ENCODE measurements at places on chromosomes 16 and 17.
A peak's percentile ranks its signal among the peaks of the same experiment; 100 is the strongest.

- no peak for DNase-seq
These were observed 2.3 kb upstream of the CBX2 start for GRCh38 chr17:79775632-79776031.

DNA sequence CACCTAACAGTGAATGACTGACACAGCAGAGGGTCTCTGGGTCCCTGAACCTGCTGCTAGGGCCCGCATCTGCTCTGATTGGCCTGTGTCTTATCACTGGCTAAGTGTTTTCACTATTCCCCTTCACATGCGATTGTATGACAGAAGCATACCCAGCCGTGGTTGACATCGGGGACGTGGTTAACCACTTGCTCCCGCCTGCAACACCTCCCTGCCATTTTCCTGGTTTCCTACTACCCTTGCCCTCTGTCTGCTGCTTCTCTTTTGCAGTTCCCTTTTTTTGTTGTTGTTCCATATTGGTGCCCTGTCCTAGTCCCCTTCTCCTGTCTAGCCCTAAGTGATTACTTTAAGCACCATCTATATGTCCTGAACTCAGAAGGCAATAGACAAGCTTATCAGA, 177.0 kb downstream of the RGS9 start:
- no peak for DNase-seq

GRCh38 chr17:82089723-82090548, 8.1 kb downstream of the FASN start:
- no peak for DNase-seq

DNA sequence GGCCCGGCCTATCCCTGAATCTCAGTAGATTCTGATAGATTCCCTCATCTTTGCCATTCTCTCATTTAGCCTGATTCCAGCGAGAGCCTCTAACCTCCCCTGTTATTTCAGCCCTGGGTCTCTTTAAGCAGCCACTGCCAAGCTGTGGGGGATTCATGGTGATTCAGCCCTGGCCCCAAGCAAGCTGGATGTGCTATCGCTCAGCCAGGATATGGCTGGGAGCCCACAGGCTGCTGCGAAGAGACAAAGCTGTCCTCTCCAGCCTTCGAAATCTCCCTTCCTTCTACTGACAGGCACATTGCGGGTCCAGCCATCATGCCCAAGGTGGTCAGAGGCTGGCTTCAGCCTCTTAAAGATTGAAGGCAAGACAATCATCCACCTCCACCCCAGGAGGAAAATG, 394.1 kb downstream of the SOX9 start:
- no peak for DNase-seq

DNA sequence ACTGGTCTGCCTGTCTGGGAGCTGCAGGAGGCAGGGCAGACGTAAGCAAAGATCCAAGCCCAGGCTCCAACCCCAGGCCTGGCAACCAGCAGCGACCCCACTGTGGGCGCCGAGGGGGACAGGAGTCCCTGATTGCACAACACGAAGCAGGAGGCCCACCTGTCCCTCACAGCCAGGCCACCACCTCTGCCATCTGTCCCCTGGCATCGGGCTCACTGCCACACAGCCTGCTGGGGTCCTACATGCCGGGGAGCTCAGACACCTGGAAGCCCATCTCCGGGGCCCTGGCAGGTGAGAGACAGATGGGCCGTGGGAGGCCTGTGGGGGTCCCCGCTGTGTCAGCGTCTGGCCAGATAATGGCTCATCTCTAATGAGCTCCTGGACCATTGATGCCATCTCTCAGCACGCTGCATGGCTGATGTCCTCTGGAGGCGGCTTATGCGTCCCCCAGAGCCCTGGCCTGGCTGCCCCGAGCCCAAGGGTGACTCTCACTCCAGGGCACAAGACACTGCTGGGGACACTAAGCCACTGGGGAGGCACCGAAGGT, 11.3 kb upstream of the RASD1 start:
- DNase-seq: no peak

DNA sequence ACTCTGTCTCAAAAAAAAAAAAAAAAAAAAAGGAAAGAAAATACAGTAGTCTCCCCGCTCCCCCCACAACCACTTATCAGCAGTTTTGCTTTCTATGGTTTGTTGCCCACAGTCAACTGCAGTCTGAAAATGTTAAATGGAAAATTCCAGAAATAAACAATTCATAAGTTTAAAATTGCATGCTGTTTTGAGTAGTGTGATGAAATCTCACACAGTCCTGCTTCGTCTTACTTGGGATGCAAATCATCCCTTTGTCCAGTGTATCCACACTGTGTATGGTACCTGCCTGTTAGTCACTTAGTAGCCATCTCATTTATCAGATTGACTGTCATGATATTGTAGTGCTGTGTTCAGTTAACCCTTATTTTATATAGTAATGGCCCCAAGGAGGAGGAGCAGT, 41.5 kb downstream of the NF1 start:
- DNase-seq: no peak

DNA sequence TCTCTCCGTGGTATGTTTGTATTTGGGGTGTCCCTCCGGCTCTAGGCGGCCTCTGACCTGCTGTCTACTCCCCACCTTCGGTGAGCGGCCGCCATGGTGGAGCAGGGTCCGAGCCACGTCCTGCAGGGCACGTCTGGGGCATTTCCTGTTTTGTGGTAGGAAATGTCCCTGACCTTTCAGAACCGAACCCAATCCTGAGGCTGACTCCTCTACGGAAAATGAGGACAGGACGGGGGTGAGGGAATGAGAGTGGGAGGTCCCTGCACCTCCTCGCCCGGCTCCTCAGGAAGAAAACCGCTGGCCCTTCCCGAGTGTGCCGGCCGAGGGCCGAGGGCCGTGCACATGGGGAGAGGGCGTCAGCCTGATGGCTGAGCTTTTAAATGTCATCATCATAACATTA, 45.8 kb downstream of the WDR45B start:
- DNase-seq: no peak

GRCh38 chr16:86604436-86605193, 26.3 kb downstream of the FOXL1 start:
- DNase-seq: no peak

DNA sequence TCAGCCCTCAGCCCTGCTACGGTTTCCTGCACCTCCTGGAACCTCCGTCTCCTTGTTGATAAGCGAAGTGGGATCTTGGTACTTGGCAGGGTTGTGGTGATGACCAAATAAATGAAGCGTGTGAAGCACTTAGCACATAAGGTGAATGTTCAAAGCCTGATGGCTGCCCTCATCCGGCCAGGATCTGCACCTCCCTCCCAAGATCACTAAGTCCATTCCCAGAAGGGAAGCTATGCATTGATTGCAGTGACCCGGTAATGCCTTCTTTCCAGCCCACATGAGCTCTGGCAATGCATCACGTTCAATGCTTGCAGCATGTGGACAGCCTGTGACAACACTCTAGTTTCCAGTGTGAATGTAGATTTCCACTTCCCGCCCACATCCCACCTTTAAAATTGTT, 24.9 kb upstream of the RHOT1 start:
- no peak for DNase-seq

- DNase-seq: no peak
These were observed 468.0 kb downstream of the HS3ST3B1 start for GRCh38 chr17:14768923-14769322.

DNA sequence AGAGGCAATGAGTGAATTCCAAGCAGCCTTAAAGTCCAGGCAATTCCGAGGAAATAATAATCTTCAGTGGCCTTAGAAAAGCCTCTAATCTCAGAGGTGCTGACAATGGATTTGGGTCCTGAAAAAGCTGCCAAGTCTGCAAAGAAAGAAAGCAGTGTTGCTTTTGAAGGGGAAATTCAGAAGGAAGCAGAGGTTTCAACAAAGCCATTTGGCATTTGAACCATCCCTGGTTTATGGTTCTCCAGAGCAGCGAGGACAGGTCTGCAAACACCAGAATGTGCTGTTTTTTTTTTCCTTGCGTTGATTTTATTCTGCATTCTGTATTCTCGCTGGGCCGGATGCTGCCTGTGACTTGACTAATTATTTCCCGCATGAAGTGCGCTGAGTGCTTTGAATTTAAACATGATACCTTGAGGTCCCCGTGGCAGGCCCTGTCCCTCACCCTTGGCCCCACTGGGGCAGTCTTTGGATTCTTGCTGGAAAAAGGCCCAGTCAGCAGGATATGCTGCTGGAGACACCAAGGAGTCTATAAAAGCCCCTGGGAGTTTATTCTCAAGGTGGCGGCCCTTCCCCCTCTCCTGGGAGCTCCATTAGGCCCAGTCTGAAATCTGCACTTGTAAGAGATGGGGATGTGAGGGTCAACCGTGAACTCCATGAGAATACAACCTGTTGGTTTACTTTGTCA, 338.3 kb downstream of the HAPSTR1 start:
- DNase-seq: no peak

- DNase-seq: no peak
These were observed 4.2 kb downstream of the CLCN7 start for GRCh38 chr16:1470481-1471251.

DNA sequence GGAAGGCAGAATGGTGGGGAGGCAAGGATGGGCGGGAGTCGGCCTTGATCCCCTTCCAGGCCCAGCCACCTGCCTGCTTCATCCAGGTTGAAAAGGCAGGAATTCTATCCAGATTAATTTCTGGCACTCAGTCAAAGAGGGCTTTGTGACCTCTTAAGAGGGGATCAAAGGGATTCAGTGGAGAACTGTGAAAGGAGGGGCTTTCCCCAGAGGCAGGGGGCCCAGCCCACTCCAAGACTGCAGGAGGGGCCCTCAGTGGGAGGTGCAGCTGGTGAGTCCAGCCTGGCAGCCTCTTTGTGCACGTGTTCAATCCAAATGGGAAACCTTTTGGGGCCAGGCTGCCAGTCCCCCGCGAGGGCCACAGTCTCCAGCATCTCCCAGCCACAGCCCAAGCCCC, 148.5 kb upstream of the PLCG2 start:
- DNase-seq: no peak

DNA sequence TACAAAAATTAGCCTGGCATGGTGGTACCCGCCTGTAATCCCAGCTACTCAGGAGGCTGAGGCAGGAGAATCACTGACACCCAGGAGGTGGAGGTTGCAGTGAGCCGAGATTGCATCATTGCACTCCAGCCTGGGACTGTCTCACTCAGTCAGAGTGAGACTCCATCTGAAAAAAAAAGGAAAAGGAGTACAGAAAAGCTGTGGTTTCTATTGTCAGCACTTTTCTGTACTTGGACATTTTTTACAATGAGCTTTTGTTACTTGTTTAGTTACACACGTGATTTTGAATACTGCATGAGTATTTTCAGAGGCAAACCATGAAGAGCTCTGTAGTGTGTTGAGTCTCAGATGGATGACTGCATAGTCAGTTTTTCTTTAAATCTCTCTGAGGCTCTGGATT, 26.3 kb downstream of the ZC3H18 start:
- DNase-seq: no peak

GRCh38 chr16:27084307-27085028, 17.7 kb downstream of the C16orf82 start:
- no peak for DNase-seq

GRCh38 chr16:3019594-3020246, 448 bp upstream of the TNFRSF12A start:
- no peak for DNase-seq

DNA sequence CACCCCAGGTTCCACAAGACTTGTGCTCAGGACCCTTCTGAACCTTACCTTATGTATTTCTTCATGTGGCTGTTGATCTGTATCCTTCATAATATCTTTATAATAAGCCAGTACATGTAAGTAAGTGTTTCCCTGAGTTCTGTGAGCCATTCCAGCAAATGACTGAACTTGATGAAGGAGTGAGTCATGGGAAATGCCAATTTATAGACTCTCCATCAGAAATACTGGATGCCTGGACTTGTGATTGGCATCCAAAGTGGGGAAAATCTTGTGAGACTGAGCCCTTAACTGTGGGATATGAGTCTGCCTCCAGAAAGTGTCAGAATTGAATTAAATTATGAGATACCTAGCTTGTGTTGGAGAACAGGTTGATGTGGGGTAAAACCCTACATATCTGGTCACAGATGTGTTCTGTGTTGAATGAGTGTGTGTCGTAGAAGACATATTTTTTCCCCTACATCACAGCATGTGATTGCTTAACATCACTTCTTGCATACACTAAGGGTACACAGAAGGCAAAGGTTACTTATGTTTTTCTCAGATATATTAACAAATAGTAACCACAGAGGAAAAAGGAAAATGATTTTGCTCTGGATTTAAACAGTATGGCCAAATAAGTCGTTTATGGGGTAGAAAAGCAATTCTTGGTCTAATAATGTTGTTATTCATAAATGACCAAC, 70.2 kb upstream of the NETO2 start:
- no peak for DNase-seq

DNA sequence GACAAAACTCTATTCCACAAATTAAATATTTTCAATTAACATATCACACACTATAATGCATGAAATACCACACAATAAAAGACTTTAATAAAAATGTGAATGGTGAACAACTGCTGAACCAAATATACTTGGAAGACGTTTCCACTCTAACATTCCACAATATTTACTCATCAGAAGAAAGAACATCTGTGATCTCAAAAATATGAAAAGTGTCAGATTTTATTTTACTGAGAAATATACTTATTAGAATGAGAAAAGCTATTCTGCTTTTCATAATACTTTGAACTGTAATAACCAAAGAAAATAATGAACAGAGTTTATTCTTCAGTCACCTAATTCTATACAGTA, 181.8 kb upstream of the AXIN2 start:
- no peak for DNase-seq

DNA sequence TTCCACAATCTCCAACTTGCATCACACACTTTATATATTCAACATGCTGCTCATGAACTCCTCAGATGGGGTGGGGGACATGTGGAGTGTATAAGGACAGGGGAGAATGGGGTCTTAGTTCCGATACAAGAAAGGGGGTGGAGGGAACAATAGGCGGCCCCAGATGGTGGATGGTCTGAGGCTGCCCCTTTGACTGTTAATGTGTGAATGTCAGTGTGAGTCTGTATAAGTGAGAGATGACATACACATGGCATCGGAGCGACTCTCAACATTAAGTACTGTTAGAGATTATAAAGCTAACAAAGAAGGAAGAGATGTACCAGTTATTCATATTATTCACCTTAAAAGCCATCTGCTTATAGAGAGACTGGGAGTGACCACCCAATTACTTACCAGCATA, 193.1 kb downstream of the AXIN2 start:
- DNase-seq: no peak

- DNase-seq: peak; percentile 44
These were observed 111.9 kb upstream of the TNRC6C start for GRCh38 chr17:77846531-77847085.

DNA sequence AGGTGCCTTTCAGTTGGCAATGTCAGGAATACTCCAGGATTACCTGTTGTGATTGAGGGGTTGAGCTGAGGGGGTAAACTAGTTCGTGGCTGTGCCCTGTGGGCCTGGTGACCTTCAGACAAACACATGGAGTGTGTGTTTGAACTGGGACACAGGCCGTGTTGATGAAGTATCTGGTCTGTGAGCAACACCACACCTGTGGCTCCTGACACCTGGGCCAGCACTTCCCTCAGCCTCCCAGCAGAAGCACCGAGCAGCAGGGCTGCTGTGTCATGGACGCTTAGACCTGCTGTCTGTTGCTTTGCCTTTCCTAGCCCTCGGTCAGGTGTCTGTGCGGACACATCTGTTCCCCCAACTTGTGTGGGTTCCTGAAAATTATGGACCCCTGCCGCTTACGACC, 82.9 kb downstream of the KSR1 start:
- DNase-seq: no peak

- no peak for DNase-seq
These were observed 2.4 kb upstream of the CCL3L1 start for GRCh38 chr17:36198831-36199465.

GRCh38 chr17:50470426-50470825, 1.7 kb upstream of the CHAD start:
- DNase-seq: no peak

- no peak for DNase-seq
These were observed 332.1 kb downstream of the C16orf95 start for GRCh38 chr16:86984991-86985647.

All from NCI-H2029 (cell line).